ENCODE measurements at places on chromosomes 6 and 20. TPM values are rescaled to one million over a fixed set of nuclear protein-coding genes. Genes with fewer than 3 reads are reported as not detected.

The SOBP gene
- total RNA-seq, result 0.33 TPM

The MYH7B gene
- 0.08 TPM for total RNA-seq

The ZBTB12 gene
- total RNA-seq, result 1.1 TPM

The C20orf144 gene
- total RNA-seq, result 0.33 TPM

DNA sequence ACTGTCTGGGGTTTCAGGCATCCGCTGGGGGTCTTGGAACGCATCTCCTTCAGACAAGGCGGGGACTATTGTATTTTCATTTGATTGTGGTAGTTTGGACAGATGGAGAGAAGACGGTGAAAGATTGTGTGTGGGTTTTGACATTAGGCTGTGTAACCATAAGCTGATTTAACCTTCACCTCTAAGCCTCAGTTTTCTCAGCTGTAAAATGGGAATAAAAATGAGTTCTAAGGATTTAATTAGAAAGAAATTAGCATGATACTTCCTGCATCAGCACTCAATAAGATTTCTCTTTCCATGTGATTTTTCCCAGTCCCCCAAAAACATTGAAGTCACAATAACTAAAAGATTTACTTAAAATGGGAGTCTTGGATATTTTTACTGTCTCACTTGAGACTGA, 78.1 kb downstream of the CBFA2T2 start:
- peaks cover 8% of the 10 kb centered on the region for H3K4me1 ChIP-seq
- no peak for DNase-seq
- no peak overlapping the region for H3K4me3 ChIP-seq
- no peaks in the 10 kb centered on the region for H3K36me3 ChIP-seq
- H3K27me3 ChIP-seq, result no peaks in the 10 kb centered on the region

DNA sequence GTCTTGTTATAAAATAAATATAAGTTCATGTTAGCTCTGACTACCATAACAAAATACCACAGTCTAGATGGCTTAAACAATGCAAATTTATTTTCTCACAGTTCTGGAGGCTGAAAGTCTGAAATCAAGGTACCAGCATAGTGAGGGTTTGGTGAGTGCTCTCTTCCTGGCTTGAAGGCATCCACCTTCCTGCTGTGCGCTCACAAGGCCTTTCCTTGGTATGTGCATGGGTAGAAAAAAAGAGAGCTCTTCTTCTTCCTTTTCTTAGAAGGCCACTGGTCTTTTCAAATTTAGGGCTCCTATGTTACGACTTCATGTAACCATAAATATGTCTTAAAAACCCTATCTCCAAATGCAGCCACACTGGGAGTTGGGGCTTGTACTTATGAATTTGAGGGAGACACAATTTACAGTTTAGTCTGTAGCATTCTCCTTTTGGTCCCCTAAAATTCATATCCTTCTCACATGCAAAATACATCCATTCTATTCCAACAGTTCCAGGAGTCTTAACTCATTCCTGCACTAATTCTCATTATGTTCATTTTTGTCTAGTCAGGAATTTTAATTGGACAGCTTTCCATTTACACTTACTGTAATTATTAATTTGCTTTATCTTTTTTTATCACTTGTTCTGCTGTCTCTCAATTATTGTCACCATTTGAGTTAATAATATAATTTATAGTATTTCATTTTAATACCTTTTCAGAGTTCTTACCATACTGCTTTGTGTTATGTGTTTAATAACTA, 381.9 kb upstream of the EPHA7 start:
- no peak overlapping the region for H3K4me3 ChIP-seq
- H3K36me3 ChIP-seq, result no peaks in the 10 kb centered on the region
- H3K27ac ChIP-seq, result no peak overlapping the region
- no peaks in the 10 kb centered on the region for H3K27me3 ChIP-seq
- DNase-seq, result no peak

DNA sequence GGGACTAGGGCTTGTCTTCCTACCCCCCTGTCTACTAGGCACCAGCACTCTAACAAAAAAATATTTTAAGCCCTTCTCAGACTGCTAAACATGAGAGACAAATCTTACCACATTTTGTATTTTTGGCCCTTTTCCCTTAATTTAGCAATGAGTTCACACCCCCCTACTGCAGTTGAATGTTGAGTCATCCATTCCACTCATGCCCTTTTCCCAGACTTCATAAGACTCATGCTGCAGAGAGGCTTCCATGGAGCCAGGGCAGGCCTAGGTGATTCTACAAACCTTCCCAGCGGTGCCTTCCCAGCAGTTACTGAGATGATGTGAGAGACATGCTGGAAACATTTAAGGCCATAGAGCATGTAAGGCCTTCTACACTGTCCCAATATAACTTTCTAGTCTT, 53.9 kb downstream of the PXDC1 start:
- DNase-seq, result no peak
- no peaks in the 10 kb centered on the region for H3K36me3 ChIP-seq
- no peaks in the 10 kb centered on the region for H3K4me1 ChIP-seq
- H3K27ac ChIP-seq, result no peak overlapping the region

DNA sequence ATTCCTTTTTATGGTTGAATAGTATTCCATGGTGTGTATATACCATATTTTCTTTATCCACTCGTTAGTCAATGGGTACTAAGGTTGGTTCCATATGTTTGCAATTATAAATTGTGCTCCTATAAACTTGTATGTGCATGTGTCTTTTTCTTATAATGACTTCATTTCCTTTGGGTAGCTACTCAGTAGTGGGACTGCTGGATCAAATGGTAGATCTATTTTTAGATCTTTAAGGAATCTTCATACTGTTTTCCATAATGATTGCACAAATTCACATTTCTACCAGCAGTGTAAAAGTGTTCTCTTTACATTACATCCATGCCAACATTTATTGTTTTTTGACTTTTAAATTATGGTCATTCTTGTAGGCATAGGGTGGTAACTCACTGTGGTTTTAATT, 164.3 kb downstream of the TASP1 start:
- DNase-seq, result no peak
- H3K36me3 ChIP-seq, result peaks cover 2% of the 10 kb centered on the region
- no peaks in the 10 kb centered on the region for H3K4me1 ChIP-seq
- no peak overlapping the region for H3K27ac ChIP-seq
- no peaks in the 10 kb centered on the region for H3K27me3 ChIP-seq

DNA sequence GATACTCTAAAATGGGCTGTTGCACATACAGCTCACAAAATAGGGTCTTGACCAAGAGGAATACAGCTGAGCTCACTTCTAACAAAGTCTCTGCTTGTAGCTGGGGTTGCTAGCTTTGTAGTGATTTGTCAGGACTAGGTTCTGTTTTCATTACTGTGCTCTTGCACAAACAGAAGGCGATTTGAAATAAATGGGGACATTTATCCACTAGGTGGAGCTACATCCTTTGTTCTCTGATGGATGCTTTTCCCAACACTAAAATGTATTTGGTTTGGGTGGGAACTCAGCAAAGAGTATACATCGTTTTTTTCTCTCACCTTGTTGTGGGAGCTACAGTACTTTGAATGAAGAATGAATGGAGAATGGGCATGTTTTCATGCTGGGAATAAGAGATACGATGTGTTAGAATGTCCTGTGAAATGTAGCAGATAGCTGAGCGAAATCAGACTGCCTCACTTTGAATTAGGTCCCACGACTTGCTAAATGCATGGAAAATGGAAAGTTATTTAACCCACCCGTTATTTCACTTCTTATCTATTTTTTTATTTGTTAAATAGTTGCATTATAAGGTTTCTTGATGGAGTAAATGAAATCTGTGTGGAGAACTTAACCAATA, 494.7 kb upstream of the MAP3K7 start:
- H3K4me3 ChIP-seq, result no peak overlapping the region
- H3K4me1 ChIP-seq, result no peaks in the 10 kb centered on the region
- H3K36me3 ChIP-seq, result no peaks in the 10 kb centered on the region
- DNase-seq, result no peak
- no peaks in the 10 kb centered on the region for H3K27me3 ChIP-seq

DNA sequence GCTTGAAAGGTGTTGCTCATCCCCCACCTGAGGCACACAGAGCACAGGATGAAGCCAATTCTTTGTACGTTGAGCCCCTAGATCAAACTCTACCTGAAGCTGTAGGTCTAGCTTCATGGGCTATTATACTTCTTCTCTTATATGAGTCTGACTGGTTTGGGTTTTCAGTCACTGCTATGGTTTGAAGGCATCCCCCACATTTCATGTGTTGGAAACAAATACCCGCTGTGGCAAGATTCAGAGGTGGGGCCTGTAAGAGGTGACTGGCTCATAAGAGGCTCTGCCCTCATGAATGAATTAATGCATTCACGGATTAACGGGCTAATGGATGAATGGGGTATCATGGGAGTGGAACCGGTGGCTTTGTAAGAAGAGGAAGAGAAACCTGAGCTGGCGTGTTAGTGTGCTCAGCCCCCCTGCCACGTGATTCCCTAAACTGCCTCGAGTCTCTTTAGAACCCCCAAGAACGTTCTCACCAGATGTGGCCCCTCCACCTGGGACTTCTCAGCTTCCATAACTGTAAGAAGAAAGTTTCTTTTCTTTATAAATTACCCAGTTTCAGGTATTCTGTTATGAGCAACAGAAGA, 39.2 kb downstream of the PREX1 start:
- H3K27ac ChIP-seq, result no peak overlapping the region
- no peaks in the 10 kb centered on the region for H3K27me3 ChIP-seq
- peaks cover 54% of the 10 kb centered on the region for H3K36me3 ChIP-seq
- peaks cover 52% of the 10 kb centered on the region for H3K4me1 ChIP-seq

DNA sequence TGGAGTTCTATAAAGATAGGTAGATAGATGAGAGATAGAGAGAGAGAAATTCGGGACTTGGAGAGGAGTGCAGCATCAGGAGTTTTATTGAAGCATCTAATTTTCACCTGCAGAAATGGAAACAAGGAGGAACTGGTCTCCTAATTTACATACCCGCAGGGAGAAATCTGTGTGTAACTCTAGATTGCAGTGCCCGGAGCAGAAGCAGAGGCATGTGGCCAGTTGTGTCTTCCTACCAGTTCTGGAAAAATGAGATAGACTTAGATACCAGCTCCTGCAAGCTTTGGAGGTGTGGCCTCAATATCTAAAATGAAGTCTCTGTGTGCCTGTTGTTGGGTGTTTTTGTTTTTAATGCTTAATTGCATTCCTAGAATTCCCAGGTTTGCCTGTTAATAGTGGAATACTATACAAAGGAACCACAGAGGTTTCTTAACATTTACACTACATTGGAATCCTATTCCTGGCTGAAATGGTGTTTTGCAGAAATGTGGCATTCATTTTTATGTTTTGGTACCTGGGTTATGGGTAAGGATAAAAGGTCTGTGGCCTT, 57.4 kb downstream of the DTD1 start:
- H3K4me1 ChIP-seq, result no peaks in the 10 kb centered on the region
- no peaks in the 10 kb centered on the region for H3K27me3 ChIP-seq
- DNase-seq, result no peak
- no peak overlapping the region for H3K4me3 ChIP-seq

GRCh38 chr6:154113392-154113791, 74.4 kb downstream of the OPRM1 start:
- no peaks in the 10 kb centered on the region for H3K36me3 ChIP-seq
- no peaks in the 10 kb centered on the region for H3K4me1 ChIP-seq
- no peak for DNase-seq
- no peak overlapping the region for H3K4me3 ChIP-seq
- H3K27me3 ChIP-seq, result no peaks in the 10 kb centered on the region

- no peak for DNase-seq
- peaks cover 53% of the 10 kb centered on the region for H3K4me1 ChIP-seq
- H3K27me3 ChIP-seq, result no peaks in the 10 kb centered on the region
- no peak overlapping the region for H3K4me3 ChIP-seq
- peak overlapping the region; percentile 96 for H3K27ac ChIP-seq
Observed at GRCh38 chr6:134238960-134239795, 78.7 kb downstream of the SGK1 start.

Measured in activated CD4-positive, alpha-beta memory T cell treated with anti-CD3 and anti-CD28 coated beads, Interleukin-2, amount 10 ng/mL, durations not matched to agents 7 days and 5 days (primary cell).